ENCODE measurements at places on chromosomes 3 and 15.

DNA sequence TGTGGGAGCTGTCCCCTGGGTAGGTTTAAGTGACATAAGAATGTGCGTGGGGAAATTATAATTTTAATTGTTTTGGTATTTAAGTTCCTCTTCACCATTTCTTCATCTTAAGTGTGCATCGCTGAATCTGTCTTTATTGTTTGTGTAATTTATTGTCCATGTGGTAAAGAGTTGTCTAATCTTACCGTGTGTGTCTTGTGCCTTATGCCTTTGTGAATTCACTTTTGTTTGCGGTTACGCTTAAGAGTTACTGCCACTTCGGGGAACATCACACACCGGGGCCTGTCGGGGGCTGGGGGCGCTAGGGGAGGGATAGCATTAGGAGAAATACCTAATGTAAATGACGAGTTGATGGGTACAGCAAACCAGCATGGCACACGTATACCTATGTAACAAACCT lies 767 bp downstream of the WDR48 start:
- no peak for DNase-seq

GRCh38 chr15:88624156-88624970 lies 3.2 kb downstream of the AEN start:
- DNase-seq, result no peak

GRCh38 chr3:94811836-94812235 lies 749.0 kb downstream of the NSUN3 start:
- no peak for DNase-seq

DNA sequence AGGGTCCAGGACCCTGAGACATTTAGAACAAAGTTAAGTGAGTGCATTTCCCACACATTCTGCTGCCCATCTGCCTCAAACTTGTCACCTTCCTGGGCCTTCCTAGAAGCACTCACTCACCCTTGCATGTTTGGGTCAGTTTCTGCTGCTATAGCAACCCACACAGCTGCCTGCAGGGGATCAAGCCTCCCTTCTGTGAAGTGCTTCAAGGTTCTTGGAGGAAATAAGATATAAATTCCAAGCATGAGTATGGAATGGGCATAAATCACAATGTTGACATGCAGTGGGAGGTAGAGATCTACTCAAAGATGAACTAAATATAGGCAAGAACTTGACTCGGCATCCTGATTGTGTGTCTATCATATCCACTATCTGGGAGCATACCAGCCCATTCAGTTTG lies 140.4 kb downstream of the SLC9A9 start:
- peak; percentile 10 for DNase-seq

DNA sequence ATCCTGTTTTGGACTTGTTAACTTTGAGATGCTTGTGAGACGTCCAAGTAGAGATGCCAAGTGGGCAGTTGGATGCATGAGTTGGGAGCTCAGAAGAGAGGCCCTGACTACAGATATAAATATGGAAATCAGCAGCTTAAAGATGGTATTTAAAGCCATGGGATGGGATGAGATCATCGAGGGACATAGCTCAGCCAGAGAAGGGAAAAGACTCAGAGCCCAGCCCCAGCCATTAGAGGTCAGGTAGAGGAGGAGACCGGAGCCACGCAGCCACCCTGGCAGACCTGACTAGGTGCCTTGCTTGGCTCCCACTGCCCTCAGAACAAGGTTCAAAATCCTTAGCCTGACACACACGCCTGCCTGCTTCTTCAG lies 31.1 kb downstream of the ATP2B2 start:
- no peak for DNase-seq

DNA sequence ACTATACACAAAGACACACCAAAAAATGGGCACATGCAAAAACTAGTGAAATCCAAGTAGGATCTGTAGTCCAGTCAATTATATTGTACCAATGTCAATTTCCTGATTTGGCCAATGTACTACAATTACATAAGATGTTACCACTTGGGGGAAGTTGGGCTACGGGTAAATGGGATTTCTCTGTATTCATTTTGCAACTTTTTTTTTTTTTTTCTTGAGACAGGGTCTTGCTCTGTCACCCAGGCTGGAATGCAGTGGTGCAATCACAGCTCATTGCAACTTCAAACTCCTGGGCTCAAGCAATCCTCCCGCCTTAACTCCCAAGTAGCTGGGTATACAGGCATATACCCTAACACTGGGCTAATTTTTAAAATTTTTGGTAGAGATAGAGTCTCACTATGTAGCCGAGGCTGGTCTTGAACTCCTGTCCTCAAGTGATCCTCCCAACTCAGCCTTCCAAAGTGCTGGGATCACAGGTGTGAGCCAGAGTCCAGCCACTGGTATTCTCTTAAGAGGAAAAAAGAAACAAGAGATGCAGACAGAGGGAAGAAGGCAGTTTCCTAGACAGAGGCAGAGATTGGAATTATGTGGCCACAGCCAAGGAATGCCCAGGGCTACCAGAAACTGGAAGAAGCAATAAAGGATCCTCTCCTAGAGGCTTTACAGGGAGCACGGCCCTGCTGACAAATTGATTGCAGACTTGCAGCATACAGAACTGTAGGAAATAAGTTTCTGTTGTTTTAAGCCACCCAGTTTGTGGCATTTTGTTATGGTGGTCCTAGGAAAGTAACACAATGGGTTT lies 33.3 kb downstream of the TFDP2 start:
- no peak for DNase-seq

DNA sequence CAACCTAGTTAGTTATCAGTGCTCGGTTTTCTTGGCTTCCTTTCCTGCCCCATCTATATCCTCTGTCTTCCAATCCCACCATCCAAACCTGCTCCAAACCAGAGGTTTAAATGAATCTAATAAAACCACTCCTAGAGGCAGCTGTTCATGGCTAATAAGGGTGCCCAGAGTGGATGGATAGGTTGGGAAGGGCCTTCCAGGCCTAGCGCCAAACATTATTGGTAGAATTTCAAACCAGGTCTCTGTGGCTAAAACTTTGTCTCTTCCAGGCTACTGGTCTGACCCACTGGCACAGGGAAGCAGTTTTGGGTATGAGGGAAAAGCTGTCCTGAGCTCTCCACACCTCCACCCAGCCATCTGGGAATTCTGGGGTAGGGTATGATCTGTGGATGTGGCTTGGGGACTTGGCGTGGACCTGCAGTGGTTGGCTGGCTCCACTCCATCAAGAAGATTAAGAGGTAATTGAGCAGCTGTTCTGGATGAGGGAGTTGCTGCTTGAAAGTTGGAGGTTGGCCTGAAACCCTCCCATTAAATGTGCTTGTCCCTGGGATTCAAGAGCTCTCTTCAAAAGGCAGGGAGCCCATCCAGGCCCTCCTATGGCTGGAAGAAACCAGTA lies 29.3 kb upstream of the INSYN1 start:
- DNase-seq, result no peak

- no peak for DNase-seq
Measured at GRCh38 chr3:56795097-56795828, 6.5 kb downstream of the ARHGEF3 start.

DNA sequence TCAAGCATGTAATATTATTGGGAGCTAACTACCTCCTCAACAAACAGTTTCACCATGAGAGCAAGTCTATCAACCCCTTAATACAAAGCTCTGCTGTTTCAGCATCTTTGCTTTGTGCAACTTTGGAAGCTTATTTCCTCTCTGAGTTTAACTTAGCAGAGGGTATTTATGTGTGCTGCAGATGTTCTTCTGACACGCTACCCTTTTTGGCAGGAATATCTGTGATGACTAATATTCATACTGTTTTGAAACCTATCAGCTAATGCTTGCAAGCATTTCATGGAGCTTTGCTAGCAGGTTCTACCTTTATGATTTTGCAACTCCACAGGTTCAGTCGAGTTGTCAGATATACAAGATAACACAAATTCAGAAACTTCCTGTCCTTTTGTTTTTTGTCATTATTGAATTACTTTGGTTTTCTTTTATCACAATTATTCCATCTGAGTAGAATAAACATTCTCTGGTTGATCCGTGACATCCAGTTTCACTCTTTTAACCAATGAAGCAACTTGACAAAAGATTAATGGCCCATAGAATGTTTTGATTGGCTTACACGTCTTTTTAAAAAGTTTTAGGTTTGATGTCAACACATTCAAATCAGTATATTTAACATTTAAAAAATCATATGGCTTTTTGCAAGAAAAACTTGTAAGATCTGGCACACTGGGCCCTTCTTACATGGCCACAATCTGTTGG lies 1.7 kb upstream of the SLC9A9 start:
- peak; percentile 84 for DNase-seq

- no peak for DNase-seq
Measured at GRCh38 chr15:67094001-67094826, 28.8 kb downstream of the SMAD3 start.

GRCh38 chr3:124269619-124270018 lies 277.7 kb upstream of the ROPN1 start:
- no peak for DNase-seq

DNA sequence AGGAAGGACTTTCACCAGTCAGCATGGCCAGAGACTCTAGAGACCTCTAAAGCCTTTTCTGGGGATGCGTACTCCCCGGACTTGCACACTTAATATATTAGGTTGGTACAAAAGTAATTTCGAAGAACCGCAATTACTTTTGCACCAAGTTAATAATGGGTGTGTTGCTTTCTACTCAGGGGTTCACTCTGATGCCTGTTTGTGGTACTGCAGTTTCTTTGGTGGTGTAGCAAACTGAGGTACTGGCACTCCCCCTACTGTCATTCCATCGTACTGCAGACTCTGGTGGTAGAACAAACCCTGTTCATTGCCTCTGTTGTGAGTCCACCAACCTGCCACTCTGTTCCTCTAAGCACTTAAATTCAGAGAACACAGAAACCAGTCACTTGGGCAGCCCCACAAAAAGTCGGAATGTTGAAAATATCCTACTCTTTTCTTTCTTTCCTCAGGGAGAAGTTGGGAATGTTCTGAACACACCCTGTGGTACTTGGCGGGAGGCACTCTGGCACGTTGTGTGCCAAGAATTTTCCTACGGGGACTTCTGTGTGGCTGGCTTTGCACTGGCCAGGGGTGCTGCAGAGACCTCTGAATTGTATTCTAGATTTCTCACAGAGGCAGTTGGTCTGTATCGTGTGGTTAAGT lies 46.3 kb downstream of the GABRG3 start:
- DNase-seq, result peak; percentile 11

DNA sequence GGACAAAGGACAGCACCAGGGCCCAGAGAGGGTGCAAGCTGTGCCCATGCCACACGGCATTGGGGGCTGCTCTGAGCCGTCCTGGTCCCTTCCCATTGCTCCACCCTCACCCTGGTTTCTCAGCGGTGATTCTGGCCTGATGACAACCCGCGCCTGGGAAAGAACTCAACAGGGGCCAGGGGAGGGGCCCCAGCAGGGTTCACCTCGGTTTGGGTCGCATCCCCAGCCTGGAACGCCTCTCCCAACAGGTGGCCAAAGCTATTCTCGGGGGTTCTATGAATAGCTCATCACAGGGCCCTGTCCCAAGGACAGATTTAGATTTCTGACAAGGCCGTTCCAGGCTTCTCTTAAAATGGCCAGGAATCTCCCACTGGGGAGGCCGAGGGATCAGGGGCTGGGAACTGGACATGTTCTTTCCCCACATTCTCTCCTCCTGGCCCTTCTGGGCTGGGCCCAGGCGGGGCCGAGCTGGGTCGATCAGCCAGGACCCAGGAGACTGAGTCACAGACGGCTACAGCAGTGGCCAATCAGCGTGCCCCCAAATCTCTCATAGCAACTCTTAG lies 17.9 kb downstream of the GRIP2 start:
- DNase-seq, result no peak

DNA sequence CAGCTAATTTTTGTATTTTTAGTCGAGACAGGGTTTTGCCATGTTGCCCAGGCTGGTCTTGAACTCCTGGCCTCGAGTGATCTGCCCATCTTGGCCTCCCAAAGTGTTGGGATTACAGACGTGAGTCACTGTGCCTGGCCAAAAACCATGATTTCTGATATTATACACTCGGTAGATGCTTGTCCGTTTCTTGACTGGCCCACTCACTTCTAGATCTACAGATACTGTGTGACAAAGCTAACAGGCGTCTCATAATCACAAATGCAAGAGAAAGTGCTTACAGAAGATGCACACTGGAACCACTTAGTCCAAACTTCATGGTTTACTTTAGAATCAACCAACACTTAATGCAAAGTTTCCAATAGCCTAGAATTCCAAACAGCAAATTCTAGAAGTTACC lies 8.4 kb downstream of the PROK2 start:
- no peak for DNase-seq

Data from AG09309 (cell line).